ENCODE measurements at places on chromosomes 7 and 10.

GRCh38 chr10:85995791-85996190 is 370.8 kb downstream of the GRID1 start:
- no peaks in the 10 kb centered on the region for H3K4me1 ChIP-seq
- H3K27me3 ChIP-seq, result no peaks in the 10 kb centered on the region
- H3K4me3 ChIP-seq, result no peak overlapping the region

DNA sequence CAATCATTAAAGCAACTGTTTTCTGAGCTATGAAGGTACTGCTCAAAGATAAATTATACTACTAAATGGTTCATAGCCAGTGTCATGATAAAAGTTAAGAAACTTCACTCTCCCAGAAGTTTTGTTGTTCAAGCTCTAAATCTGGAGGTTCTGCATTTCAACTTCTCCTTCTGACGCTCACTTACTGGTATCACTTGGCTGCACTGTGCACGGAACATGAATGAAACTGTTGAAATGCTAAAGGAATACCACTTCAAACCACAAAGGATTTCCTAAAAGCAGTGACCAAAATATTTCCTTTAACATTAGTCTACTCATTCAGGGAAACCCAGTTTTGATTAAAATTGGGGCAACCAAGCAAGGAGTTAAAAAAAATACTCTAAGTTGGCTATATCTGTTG is 93.6 kb downstream of the UBE2H start:
- no peak for DNase-seq
- H3K4me1 ChIP-seq, result peaks cover 2% of the 10 kb centered on the region
- H3K27ac ChIP-seq, result no peak overlapping the region
- H3K36me3 ChIP-seq, result no peaks in the 10 kb centered on the region
- no peak overlapping the region for H3K4me3 ChIP-seq

GRCh38 chr7:148721390-148721789 is 22.7 kb downstream of the CUL1 start:
- H3K4me3 ChIP-seq, result no peak overlapping the region
- peaks cover 5% of the 10 kb centered on the region for H3K4me1 ChIP-seq
- no peaks in the 10 kb centered on the region for H3K27me3 ChIP-seq
- no peak overlapping the region for H3K27ac ChIP-seq
- H3K36me3 ChIP-seq, result no peaks in the 10 kb centered on the region
- no peak for DNase-seq

- H3K4me1 ChIP-seq, result no peaks in the 10 kb centered on the region
- no peak overlapping the region for H3K27ac ChIP-seq
- no peak for DNase-seq
- no peaks in the 10 kb centered on the region for H3K27me3 ChIP-seq
- H3K36me3 ChIP-seq, result peaks cover 3% of the 10 kb centered on the region
These were observed 10.6 kb downstream of the DBF4 start for GRCh38 chr7:87886875-87887274.

GRCh38 chr7:1103009-1103788 is 15.3 kb downstream of the GPER1 start:
- no peak overlapping the region for H3K27ac ChIP-seq
- no peaks in the 10 kb centered on the region for H3K36me3 ChIP-seq
- no peaks in the 10 kb centered on the region for H3K4me1 ChIP-seq
- no peak for DNase-seq
- no peak overlapping the region for H3K4me3 ChIP-seq

GRCh38 chr10:85916994-85917573 is 449.5 kb downstream of the GRID1 start:
- DNase-seq, result no peak
- no peak overlapping the region for H3K27ac ChIP-seq
- H3K36me3 ChIP-seq, result no peaks in the 10 kb centered on the region
- no peaks in the 10 kb centered on the region for H3K27me3 ChIP-seq
- no peaks in the 10 kb centered on the region for H3K4me1 ChIP-seq

DNA sequence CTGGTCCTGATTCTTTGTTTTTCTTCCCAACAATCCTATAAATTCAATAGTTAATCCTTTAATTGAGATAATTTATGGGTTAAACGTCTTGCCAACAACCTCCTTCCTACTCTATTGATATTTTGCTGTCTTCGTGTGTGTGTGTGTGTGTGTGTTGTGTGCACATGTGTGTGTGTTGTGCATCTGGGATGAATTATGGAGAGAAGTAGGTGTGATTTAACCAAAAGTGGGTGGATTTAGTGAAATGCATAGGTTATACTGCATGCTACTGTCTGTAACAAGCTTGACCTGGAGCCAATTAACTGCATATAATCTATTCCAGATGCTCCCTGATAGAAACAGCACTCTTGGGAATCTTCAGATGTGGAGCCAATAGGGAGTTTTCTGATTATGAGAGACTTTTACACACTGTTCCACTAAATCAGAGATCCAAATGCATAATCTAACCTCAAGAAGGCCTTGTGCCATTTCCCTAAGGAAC is 61.2 kb downstream of the SEMA3D start:
- H3K27me3 ChIP-seq, result no peaks in the 10 kb centered on the region
- H3K4me3 ChIP-seq, result no peak overlapping the region
- DNase-seq, result no peak
- no peak overlapping the region for H3K27ac ChIP-seq
- no peaks in the 10 kb centered on the region for H3K36me3 ChIP-seq

- no peak overlapping the region for H3K4me3 ChIP-seq
- H3K27ac ChIP-seq, result no peak overlapping the region
- no peaks in the 10 kb centered on the region for H3K36me3 ChIP-seq
- 0 out of 2 replicates have a peak, but pooled peaks cover 2% of the 10 kb centered on the region for H3K27me3 ChIP-seq
- H3K4me1 ChIP-seq, result no peaks in the 10 kb centered on the region
These were observed 26.1 kb upstream of the GPAM start for GRCh38 chr10:112209684-112210131.

DNA sequence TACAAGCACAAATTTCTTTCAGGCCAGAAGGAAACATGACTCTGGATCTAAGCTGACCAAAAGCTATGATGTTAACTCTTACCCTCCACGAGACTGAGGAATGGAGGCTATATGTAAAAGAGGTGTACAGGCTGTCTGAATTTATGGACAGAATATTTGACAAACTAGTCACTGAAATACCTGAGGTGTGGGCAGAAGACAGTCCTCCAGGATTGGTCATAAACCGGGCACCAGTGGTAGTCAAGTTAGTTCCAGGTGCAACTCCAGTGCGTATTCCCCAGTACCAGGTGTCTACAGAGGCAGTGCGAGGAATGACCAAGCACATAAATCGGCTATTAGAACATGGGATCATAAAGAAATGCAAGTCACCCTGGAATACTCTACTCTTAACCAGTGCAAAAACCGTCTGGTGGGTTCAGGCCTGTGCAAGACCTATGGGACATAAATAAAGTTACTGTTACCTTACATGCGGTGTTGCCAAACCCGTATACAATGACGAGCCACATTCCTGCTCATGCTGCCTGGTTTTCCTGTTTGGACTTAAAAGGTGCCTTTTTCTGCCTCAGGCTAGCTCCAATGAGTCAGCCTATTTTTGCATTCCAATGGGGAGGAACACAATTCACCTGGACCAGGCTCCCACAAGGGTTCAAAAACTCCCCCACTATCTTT is 6.7 kb upstream of the CYREN start:
- H3K36me3 ChIP-seq, result no peaks in the 10 kb centered on the region
- H3K4me3 ChIP-seq, result no peak overlapping the region
- no peak overlapping the region for H3K27ac ChIP-seq
- no peaks in the 10 kb centered on the region for H3K27me3 ChIP-seq

DNA sequence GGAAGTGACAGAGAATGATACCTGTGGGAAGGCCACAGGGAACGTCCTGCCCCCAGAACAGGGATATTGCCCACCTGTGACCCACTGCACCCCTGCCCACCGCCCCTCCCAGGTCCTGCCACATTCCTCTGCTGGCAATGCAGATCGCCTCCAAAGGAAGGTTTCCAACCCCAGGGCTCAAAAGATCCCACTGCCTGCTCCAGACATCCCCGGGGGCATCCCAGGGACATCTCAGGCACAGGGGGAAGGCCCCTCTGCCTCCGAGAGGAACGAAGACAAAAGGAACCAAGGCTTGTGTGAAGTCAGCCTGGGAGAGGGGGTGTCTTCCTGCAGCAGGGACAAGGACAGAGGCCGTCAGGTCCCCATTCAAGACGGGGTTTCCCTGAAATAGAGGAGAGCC is 28.5 kb downstream of the NUDT1 start:
- H3K4me1 ChIP-seq, result 0 out of 2 replicates have a peak, but pooled peaks cover 1% of the 10 kb centered on the region
- no peaks in the 10 kb centered on the region for H3K36me3 ChIP-seq
- no peak overlapping the region for H3K4me3 ChIP-seq
- H3K27me3 ChIP-seq, result no peaks in the 10 kb centered on the region
- no peak overlapping the region for H3K27ac ChIP-seq

DNA sequence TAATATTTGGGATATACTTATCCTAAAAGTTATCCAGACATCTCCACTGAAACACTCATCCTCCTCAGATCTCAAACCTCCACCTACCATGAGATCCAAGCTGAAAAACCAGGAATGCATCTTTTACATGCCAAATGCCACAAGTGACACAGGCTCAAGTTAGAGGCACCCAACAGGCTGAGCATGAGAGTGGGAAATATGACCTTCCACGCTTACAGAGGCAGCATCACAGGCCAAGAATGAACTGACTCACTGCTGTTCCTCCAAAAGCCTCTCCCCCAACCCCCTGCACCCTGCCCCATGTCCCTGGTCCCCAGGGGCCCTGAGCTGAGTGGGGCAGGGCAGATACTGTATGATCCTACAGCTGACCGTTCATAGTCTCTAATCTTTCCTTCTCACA is 4.8 kb upstream of the MTPAP start:
- H3K4me3 ChIP-seq, result no peak overlapping the region
- no peak for DNase-seq
- no peaks in the 10 kb centered on the region for H3K36me3 ChIP-seq
- no peak overlapping the region for H3K27ac ChIP-seq
- no peaks in the 10 kb centered on the region for H3K27me3 ChIP-seq

GRCh38 chr10:128257428-128257827 is 131.2 kb upstream of the MKI67 start:
- no peak overlapping the region for H3K4me3 ChIP-seq
- no peak for DNase-seq
- H3K36me3 ChIP-seq, result no peaks in the 10 kb centered on the region
- no peaks in the 10 kb centered on the region for H3K27me3 ChIP-seq
- H3K4me1 ChIP-seq, result no peaks in the 10 kb centered on the region

DNA sequence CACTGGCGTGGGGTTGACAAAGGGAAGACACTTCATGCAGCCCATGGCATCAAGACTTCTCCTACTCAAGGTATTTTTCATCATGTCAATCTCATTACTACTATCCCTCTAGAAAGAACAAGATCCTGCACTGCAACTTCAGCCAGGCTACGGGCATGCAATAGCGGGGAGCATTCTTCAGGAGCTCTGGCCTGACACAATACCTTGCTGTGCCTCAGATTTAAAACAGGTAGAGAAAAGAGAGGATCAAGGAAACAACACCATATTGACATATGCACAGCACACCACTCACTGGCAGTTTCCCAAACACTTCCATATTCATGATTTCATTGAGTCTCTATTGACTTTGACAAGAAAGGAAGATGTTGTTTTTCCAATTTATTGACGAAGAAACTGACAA is 51.5 kb downstream of the DOCK4 start:
- no peaks in the 10 kb centered on the region for H3K27me3 ChIP-seq
- H3K36me3 ChIP-seq, result no peaks in the 10 kb centered on the region
- H3K27ac ChIP-seq, result no peak overlapping the region
- H3K4me3 ChIP-seq, result no peak overlapping the region
- no peak for DNase-seq

DNA sequence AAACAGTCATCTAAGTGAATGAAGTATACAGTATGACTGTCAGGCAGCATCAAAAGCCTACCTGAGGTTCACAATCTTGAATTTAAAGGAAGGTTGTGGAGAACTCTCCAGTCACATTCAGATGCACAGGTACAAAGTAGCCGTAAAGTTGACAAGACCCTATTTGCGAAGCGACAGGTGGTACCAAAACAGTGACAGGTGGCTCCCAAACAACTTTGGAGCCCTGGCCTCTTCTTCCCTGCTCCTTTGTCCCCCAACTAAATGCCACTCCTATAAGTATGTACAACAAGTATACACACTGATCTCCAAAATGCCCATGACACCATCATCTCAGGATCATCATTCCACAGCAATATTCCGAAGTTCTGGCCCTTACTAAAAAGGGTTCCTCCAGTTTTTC is 53.5 kb downstream of the USP6NL start:
- H3K36me3 ChIP-seq, result no peaks in the 10 kb centered on the region
- no peak for DNase-seq
- no peaks in the 10 kb centered on the region for H3K27me3 ChIP-seq
- no peak overlapping the region for H3K27ac ChIP-seq

DNA sequence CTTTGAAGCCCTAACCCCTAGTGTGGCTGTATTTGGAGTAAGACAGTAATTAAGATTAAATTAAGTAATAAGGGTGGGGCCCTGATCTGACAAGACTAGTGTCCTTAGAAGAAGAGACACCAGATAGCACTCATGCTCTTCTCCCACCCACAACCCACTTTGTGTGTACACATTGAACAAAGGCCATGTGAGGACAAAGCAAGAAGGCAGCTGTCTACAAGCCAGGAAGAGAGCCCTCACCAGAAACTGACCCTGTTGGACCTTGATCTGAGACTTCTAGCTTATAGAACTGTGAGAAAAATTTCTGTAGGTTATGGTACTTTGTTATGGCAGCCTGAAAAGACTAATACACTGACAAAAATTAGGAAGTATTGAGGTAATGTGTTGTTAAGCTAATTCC is 59.8 kb downstream of the ZFAND4 start:
- H3K36me3 ChIP-seq, result peaks cover 2% of the 10 kb centered on the region
- H3K4me1 ChIP-seq, result no peaks in the 10 kb centered on the region
- no peak for DNase-seq
- no peaks in the 10 kb centered on the region for H3K27me3 ChIP-seq

GRCh38 chr10:59057345-59057744 is 119.1 kb upstream of the PHYHIPL start:
- H3K36me3 ChIP-seq, result no peaks in the 10 kb centered on the region
- no peaks in the 10 kb centered on the region for H3K27me3 ChIP-seq
- H3K4me1 ChIP-seq, result peaks cover 2% of the 10 kb centered on the region
- no peak overlapping the region for H3K27ac ChIP-seq

- no peak overlapping the region for H3K27ac ChIP-seq
- no peak overlapping the region for H3K4me3 ChIP-seq
- H3K36me3 ChIP-seq, result no peaks in the 10 kb centered on the region
- H3K4me1 ChIP-seq, result no peaks in the 10 kb centered on the region
- H3K27me3 ChIP-seq, result no peaks in the 10 kb centered on the region
- DNase-seq, result no peak
These were observed 81.8 kb downstream of the NPSR1 start for GRCh38 chr7:34739651-34740300.

DNA sequence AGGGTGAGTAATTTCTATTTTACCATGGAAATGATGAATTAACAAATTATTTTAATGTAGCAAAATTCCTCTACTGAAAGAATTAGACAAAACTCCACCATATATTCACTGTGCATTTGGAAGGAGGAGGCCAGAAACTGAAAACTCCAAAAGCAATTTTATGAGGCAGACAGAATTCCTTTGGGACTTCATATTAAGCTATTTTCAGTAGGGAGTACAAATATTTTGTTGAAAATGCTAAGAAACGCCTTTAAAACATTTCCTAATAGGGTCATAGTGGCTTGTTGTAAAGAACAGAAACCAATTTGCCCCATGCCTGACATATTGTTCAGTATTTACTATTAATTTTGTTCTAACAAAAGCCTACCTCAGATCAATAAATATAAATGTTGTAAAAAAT is 117.8 kb downstream of the TES start:
- H3K27ac ChIP-seq, result no peak overlapping the region
- H3K36me3 ChIP-seq, result no peaks in the 10 kb centered on the region

GRCh38 chr10:49350846-49351532 is 44.9 kb downstream of the DRGX start:
- no peak overlapping the region for H3K27ac ChIP-seq
- no peaks in the 10 kb centered on the region for H3K4me1 ChIP-seq
- no peaks in the 10 kb centered on the region for H3K27me3 ChIP-seq
